ENCODE measurements at places on chromosomes 5 and 9.
A peak's percentile ranks its signal among the peaks of the same experiment; 100 is the strongest.

DNA sequence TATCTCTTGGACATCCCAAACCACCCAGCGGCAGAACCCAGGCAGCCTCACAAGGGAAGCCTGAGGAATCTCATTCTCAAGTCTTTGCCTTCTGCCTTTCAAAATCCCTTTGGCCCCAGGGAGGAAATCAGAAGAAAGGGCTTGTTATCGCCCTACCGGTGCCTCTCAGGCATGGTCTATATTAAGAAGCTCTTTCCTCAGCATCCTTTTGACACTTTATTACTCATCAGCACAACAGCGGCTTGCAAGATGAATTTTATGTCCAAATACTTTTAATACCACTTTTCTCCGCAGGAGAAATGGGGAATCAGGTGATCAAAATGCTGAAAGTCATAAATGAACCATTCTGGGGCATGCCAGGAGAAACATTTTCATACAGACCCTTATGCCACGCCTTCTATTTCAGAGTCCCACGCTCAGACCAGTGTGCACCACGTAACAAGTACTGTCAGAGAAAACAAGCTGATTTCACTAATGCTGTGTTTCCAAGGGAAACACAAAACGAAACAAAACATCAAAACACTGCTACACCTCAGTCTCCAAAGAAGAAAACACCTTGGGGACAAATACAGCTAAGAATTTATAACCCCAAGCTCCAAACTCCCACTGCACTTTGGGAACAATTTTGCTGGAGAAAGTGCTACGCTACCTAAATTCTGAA lies 30.0 kb downstream of the RAPGEF1 start:
- DNase-seq = peak; percentile 85

- DNase-seq = no peak
Measured at GRCh38 chr5:4700069-4700468, 440.1 kb upstream of the ADAMTS16 start.

DNA sequence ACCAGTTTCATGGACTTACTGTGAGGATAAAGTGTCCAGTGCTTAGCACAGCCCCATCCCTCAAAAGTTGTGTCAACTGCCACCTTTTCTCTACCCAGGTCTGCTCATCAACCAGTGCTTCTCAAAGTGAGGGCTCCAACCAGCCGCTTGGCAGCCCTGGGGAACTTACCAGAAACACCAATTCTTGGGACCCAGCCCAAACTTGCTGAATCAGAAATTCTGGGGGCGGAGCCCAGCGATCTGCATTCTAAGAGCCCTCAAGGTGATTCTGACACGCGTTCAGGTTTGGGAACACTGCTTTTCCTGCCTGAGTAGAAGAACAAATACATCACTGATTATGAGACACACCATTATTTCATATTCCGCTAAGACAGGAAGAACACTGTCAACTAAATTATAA lies 132.0 kb downstream of the NSG2 start:
- DNase-seq = no peak

GRCh38 chr5:119833176-119833575 lies 203.8 kb downstream of the FAM170A start:
- DNase-seq = no peak

DNA sequence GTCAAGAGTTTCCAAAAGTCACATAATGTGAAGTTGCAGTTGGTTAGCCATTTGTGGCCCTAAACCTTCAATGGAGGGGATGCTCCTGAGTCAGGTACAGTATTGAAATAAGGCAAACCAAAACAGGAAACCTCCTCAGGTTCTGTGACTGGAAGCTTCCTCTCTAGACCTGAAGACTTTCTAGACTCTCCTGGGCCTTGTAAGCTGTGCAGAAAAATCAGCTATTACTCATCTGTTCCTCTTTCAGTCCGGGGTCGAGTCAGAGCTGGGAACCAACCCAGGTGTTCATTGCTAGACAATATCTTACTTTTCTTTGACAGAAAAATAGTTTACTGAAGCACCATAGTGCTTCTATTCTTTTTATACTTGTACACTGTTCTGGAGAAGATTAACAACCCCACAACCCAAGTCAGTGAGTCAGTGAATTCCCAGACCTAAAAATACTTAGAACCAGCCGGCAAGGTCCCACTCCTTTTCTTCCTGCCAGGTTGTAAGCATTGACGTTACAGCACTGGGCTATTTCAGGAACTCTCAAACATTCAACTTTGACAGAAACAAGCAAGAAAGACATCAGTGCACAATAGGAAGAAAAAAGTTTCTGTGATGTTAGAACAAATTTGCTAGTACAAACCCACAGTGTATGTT lies 47.3 kb downstream of the FSTL4 start:
- no peak for DNase-seq

GRCh38 chr9:109972026-109972882 lies 192.3 kb downstream of the PALM2AKAP2 start:
- peak; percentile 27 for DNase-seq

GRCh38 chr5:87899721-87900131 lies 368.9 kb downstream of the TMEM161B start:
- DNase-seq = no peak

DNA sequence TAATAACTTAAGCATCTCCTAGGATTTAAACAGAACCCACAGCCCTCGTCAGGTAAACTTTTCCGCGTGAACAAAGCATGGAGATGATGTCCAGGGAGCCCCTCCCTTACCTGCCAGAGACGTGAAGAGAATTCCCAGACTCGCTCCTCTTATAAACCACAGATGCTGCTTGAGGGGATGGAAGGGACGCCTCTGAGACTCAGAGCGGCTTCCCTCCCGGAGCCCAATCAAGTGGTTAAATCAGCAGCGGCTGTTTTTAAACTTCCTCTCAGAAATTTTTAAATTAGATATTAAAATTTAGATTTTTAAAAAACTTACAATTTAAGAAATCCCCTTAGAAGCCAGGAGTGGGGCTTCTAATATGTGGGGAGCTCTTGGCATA lies 71.8 kb downstream of the RAPGEF1 start:
- DNase-seq = no peak

DNA sequence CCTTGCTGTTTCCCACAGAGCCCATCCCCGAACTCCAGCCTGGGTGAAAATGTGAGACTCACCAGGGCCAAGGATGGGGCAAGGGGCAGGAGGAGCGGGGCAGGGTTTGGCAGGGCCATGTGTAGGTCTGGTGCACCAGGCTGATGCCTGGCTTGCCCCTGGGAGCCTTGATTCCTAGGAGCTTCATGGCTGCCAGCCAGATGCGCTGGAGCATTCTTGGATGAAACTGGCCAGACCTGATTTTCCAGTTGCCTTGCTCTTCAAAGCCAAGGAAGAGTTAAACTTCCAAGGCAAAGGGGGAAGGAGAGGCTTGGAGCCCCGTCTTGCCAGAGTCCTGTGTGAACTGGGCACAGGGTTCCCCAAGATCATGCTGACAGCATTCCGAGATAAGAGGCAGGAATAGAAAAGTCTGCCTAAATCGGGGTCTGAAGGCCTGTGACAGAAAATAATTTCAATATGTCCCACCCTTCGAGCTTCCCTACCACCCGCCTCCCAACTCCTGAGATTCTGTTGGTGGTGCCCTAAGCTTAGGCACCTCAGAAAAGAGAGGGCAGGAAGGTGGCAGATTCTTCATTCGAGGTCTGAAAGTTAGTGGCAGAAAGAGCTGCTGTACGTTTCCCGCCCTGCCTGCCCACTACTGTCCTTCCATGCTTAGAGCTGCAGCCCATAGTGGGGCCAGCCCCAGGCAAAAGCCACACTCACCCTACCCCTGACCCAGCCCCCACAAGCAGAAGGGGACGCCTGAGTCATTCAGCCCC lies 20.4 kb downstream of the FAT2 start:
- no peak for DNase-seq

GRCh38 chr9:72816666-72817065 lies 136.2 kb downstream of the ALDH1A1 start:
- no peak for DNase-seq

GRCh38 chr5:157366741-157367674 lies 93.0 kb upstream of the NIPAL4 start:
- no peak for DNase-seq

DNA sequence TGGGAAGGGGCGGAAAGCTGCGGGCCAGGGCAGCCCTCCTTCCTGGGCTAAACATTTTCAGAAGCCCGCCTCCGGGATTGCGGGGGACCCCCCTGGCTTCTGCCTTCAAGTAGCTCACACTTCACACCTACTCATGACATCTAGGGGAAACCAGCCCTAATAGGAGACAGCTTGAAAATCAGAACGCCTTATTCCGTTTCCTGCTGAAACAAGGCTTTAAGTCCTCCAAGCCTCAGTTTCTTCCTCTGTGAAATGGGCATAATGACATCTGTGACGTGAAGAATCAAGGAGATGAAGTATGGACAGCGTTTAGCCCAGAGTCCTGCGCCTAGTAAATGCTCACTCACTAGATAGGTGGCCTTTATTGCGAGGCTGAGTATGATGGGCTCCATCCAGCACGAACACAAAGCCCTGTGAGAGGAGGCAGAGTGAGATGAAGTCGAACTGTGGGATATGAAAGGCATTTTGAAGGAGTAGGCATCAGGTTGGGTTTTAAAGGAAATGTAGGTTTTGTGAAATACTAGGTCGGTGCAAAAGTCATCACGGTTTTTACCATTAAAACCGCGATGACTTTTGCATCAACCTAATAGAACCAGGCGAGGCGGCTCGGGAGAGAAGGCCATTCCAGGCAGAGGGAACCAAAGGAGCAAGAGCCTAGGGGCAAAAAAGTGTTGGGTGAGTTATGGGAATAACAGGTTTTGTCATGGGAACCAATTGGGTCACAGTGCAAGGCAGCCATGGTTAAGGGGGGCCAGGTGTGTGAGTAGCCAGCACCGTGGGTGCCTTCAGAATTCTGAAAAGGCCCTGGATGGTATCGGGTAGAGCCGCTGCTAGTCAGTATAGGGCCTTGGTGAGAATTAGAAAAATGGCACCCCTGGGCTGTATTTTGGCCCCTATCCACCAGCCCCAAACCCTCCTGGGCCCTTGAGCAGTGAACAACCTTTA lies 1.0 kb upstream of the TSC1 start:
- DNase-seq = no peak

GRCh38 chr9:101068696-101069095 lies 40.2 kb downstream of the PLPPR1 start:
- DNase-seq = no peak

- no peak for DNase-seq
Measured at GRCh38 chr5:109168151-109168550, 241.6 kb downstream of the PJA2 start.

- no peak for DNase-seq
Measured at GRCh38 chr5:6910950-6911349, 197.7 kb downstream of the TENT4A start.

All from CD4-positive, alpha-beta T cell treated with Interleukin-17A for 1 hour (primary cell).